GOT3 (cell line): ENCODE measurements at places on chromosomes 4 and X.

- DNase-seq = no peak
Observed at GRCh38 chrX:115968436-115969252, 201.9 kb upstream of the AGTR2 start.

DNA sequence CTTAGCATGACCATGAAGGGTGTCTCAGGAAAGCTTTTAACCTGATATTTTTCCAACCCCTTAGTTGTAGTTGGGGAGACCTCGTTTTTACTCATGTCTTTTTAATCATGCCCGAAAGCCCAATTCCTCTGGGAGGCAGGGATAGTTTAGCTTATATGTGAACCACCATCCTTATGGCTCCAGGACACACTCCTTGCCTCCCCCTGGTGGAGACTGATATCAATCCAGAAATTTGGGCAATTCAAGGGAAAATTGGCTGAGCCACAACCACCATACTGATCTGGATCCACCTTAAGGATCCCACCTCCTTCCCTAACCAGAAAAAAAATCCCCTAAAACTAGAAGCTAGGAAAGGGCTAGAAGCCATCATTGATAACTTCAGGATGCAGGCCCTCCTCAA lies 13.4 kb upstream of the COL25A1 start:
- no peak for DNase-seq

DNA sequence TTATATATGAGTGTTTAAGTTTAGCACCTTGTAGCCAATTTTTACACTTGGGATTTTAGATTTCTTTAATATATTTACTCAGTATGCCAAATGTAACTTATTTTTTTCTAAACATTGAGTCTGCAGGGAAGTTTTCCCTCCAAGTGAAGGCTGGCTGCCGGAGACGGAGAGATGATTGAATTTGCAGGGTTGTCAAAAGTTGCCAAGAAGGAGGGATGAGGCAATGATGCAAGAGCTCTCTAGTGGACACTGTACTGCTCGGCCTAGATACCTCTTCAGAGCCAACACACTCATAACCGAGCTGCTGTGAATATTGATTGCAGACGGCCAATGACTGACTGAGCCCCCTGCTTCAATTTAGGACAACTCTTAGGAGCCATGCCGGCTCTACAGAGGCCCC lies 318.6 kb upstream of the CASK start:
- DNase-seq = no peak

GRCh38 chrX:105136786-105137185 lies 83.7 kb downstream of the TEX13A start:
- DNase-seq = no peak

DNA sequence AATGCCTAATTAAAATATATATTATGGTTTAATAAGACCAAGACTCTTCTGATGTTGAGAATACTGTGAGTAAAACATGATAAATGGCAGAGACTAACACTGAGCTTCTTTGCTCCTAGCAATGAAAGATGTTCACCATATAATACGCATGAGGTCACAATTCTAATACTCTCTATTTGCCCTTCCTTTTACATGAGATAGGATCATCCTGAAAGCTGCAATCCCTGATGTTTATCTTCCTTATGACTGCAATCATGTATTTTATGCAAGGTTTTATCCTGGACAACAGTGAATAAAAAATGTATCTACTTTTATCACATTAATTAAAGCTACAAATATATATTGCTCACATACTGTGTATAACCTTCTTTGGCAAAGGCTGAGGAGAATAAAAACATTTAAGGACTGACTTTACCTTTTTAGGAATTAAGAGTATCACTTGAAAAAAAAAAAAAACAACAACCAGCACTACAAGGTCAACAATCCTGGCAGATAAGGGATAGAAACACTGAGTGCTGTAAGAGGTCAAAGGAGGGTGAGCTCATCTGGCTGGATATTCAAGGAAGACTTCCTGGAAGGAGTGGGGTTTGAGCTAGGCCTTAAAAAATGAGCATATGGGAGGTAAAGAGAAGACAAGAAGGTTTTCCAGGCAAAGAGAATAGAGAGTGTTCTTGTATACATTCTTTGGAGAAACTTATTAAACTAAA lies 99.9 kb downstream of the AREG start:
- no peak for DNase-seq

DNA sequence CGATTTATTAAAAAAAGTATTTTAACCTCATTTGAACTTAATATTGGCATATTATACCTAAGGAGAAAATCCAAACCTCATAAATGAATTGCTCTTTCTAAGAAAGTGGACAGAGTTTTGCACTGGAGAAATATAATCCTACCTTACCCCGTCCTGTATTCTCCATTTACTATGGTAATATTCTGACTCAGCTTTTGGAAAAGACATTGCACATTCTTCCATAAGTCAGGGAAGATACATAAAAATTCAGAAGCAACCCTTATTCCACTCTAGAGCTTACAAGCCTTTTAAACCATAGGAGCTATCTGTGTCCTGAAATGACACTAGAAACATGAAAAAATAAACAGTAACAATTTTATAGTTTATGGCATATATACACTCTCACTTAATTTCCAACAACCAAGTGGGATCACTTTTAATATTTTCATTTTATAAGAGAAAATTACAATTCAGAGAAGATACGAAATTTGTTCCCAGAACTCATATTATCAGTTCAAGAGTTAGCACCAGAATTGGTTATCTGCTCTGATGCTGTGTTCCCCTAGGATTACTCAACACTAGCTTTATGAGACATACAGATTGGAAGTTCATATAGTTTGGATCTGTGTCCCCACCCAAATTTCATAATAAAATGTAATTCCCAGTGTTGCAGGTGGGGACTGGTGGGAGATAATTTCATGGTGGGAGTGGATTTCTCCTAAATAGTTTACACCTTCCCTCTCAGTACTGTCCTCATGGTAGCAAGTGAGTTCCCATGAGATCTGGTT lies 359.4 kb downstream of the ARAP2 start:
- no peak for DNase-seq

GRCh38 chr4:7344636-7345155 lies 90.0 kb downstream of the PSAPL1 start:
- DNase-seq = no peak

DNA sequence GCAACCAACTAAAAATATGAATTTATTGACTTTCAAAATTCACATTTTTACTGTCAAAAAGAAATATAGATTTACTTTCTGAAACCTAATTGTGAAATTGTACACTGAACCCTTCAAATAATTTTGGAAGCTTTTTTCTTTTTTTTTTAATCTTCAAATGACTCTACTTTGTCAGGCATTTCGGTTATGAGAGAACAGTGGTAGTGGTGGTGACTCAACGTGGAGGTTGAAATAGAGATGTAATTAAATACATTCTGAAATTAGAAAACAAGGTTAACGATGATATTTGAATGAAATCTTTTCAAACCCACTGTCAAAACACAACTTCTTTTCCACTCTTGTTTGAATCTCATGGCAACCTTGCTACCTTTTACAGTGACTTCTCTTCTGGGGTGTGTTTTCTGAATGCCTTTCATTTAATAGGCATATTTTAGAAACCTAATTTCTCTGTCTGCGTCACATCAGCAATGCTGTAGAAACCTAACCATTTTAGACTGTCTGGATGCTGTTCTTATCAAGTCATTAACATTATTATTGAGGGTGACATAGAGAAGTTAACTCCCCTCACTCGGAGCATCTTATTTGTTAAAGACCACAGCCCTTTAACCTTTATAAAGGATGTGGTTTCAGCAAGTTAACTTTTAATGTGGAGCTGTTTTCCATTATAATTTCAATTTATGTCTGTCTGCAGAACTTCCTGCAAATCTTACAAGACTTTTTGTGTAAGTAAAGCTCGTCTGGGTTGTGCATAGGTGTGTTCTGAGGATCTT lies 136.8 kb downstream of the PCDH7 start:
- no peak for DNase-seq

DNA sequence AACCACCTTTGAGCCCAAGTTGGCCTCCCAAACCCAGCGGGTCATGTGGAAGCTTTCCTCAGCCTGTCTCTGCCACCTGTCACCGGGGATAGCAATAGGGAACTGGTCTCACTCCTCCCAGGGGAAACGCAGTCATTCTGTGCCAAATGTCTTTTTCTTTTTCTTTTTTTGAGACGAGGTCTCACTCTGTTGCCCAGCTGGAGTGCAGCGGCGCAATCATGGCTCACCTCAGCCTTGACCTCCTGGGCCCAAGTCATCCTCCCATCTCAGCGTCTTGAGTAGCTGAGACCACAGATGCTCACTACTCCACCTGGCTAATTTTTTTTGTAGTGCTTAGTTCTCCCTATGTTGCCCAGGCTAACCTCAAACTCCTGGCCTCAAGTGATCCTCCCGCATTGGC lies 40.3 kb downstream of the MED28 start:
- no peak for DNase-seq

- DNase-seq = no peak
Observed at GRCh38 chr4:73770917-73771316, 30.5 kb downstream of the CXCL8 start.

DNA sequence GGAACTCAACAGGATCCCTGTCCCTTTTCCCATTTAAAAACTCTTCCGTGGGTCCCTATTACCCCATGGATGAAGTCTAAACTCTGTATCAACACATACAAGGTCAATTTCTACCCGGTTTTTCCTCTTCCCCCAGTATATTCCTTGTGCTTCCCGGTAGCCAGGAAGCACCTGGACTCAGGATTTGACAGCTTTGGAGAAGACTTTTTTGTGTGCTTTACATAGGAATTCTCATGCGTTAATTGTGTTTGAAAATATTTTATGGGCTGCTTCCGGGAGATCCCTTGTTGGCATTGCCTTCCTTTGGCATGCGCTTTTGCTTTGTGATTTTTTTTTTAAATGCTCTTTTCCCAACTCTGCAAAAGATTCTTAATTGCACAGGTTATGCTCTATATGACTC lies 7.2 kb downstream of the SMS start:
- DNase-seq = no peak

- DNase-seq = no peak
Observed at GRCh38 chrX:56310581-56310980, 78.4 kb downstream of the KLF8 start.

GRCh38 chr4:105198541-105198940 lies 51.9 kb downstream of the TET2 start:
- DNase-seq = no peak

GRCh38 chrX:8341814-8342590 lies 122.6 kb upstream of the VCX3B start:
- DNase-seq = no peak

DNA sequence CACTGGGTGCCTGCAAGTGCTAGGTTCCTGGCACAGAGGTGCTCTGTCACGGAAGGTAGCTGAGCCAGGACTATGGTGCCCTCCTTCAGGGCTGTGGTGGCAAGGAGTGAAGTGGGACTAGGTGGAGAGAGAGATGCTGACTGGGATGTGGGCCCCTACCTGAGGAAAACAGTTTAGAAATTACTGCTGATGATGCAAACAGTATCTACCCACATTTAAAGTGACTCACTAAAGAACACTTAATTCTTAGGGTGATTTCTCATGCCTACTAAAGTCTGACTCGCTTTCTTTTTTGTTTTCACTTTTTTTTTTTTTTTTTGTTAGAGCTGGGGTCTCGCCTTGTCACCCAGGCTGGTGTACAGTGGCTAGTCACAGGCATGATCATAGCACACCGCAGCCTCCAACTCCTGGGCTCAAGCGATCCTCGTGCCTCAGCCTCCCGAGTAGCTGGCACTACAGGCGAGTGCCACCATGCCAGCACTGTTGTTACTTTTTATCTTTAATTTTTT lies 3.1 kb downstream of the ZNF185 start:
- DNase-seq = no peak
